Activated CD8-positive, alpha-beta T cell treated with anti-CD3 and anti-CD28 coated beads, Interleukin-2, amount 10 ng/mL, durations not matched to agents 7 days and 5 days (primary cell): ENCODE measurements at places on chromosomes 12 and 14.

DNA sequence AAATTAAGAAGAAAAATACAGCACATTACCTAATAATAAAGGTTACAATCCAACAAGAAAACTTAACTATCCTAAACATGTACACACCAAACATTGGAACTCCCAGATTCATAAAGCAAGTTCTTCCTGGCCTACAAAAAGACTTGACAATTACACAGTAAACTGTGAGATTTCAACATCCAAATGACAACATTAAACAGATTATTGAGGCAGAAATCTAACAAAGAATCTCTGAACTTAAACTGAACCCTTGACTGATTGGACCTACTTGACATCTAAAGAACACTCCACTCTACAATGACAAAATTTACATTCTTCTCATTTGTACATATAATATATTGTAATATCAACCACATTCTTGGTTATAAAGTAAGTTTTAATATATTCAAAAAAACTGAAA, 1341.3 kb downstream of the LRFN5 start:
- H3K4me1 ChIP-seq, result no peaks in the 10 kb centered on the region
- H3K27me3 ChIP-seq, result no peaks in the 10 kb centered on the region
- no peak overlapping the region for H3K4me3 ChIP-seq
- no peak overlapping the region for H3K27ac ChIP-seq

DNA sequence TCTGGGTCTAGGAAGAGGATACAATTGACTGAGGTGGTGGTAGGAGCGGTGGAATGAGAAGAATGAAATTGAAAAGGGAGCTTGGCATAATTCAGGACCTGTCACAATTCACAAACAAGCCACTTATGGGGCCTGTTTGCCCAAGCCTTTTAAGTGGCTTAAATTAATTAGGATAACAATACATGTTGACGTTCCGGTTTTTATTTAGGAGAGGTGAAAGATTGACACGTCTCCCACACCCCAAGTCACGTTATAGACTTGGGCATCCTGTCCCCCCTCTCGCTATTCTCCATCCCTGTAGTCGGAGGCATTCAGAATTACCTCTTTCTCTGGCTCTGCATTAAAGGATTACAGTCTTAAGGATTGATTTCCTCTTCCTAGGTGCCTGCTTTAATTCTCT, 954 bp upstream of the CALCOCO1 start:
- DNase-seq, result no peak
- H3K4me1 ChIP-seq, result peaks cover 26% of the 10 kb centered on the region
- no peaks in the 10 kb centered on the region for H3K36me3 ChIP-seq
- peak overlapping the region; percentile 83 for H3K27ac ChIP-seq
- H3K27me3 ChIP-seq, result peaks cover 5% of the 10 kb centered on the region
- H3K4me3 ChIP-seq, result peak overlapping the region; percentile 86

DNA sequence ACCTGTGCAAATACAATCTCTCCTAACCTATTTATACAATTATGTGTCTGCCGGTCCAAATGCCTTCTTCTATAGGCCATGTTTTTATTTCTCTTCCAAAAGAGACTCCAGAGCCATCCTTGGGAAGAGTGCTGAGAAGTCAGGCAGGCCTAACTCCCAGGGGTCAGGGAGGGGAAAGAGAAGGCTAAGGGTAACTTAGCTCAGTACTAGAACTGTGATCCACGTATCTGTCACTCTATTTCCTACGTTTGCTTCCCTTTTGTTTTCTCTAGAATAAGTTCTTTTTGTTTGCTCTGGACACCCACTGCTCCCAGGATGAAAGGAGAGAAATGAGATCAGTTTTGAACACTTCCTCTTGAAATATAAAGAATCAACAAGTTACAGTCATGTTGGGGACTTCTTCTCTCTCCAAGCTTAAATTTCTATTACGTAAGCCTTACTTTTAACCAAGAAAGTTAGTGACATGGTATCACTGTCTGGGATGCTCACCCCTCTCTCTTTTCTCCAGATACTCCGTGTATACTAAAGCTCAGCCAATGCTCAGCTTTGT, 79.2 kb downstream of the DAD1 start:
- DNase-seq, result no peak
- peaks cover 82% of the 10 kb centered on the region for H3K4me1 ChIP-seq
- H3K27ac ChIP-seq, result peak overlapping the region; percentile 97
- H3K36me3 ChIP-seq, result peaks cover 92% of the 10 kb centered on the region
- H3K27me3 ChIP-seq, result no peaks in the 10 kb centered on the region

DNA sequence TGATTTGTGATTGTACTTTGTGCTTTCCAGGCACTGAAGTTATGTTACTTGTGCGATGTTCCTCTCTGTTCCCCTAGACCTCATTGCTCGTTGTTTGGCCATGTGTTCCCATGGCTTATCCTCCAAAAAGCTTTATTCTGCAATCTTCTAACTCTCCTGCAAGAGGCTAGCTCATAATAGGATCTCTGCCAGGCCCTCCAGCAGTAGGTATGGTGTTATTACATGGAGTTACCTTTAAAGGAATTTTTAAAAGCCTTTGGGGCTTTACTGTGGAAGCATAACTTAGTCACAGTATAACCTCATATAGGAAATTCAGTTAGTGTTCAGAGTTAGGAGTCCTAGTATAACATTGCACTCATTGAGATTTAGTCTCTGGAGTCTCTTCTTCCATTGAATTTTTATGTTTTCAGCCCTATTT, 292.3 kb downstream of the RAD51B start:
- H3K27me3 ChIP-seq, result no peaks in the 10 kb centered on the region
- H3K4me1 ChIP-seq, result peaks cover 14% of the 10 kb centered on the region
- no peak overlapping the region for H3K27ac ChIP-seq
- no peak overlapping the region for H3K4me3 ChIP-seq
- no peak for DNase-seq

GRCh38 chr14:85576218-85576617, 46.3 kb downstream of the FLRT2 start:
- no peak for DNase-seq
- no peak overlapping the region for H3K4me3 ChIP-seq
- no peaks in the 10 kb centered on the region for H3K4me1 ChIP-seq
- no peak overlapping the region for H3K27ac ChIP-seq
- no peaks in the 10 kb centered on the region for H3K27me3 ChIP-seq

DNA sequence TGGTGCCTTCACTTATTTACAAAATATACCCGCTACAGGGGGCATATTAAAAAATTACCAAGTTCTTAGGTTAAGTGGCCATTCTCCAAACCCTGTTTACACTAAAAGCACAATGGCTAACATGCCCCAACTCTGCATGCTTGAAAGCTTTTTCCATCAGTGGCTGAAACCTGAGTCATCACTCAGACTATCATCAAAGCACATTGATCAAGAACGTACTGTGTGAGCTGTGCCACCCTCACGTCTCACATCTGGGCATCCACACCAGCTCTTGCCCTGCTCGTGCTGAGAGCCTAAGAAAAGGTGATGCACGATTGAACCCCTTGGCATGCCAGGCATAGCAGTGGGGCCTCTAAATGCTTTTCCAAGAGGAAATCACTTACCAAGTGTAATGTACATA, 13.2 kb downstream of the AQP6 start:
- no peak overlapping the region for H3K4me3 ChIP-seq
- peaks cover 45% of the 10 kb centered on the region for H3K36me3 ChIP-seq
- DNase-seq, result no peak
- H3K4me1 ChIP-seq, result no peaks in the 10 kb centered on the region

- no peak for DNase-seq
- no peaks in the 10 kb centered on the region for H3K4me1 ChIP-seq
Observed at GRCh38 chr12:119207063-119207560, 28.4 kb downstream of the HSPB8 start.

- H3K36me3 ChIP-seq, result peaks cover 7% of the 10 kb centered on the region
- H3K4me1 ChIP-seq, result peaks cover 23% of the 10 kb centered on the region
- H3K27me3 ChIP-seq, result no peaks in the 10 kb centered on the region
- no peak for DNase-seq
- H3K4me3 ChIP-seq, result no peak overlapping the region
- no peak overlapping the region for H3K27ac ChIP-seq
Observed at GRCh38 chr12:51085757-51086156, 2.4 kb upstream of the CSRNP2 start.
